ENCODE measurements at places on chromosomes 2 and 18. TPM values are rescaled to one million over a fixed set of nuclear protein-coding genes. Genes with fewer than 3 reads are reported as not detected.

The KLF11 gene
- 15.0 TPM for total RNA-seq

The SCTR gene
- not detected for total RNA-seq

The GREB1 gene
- 2.4 TPM for total RNA-seq

The CERKL gene
- not detected for total RNA-seq

The ANKRD44 gene
- 20.8 TPM for total RNA-seq

DNA sequence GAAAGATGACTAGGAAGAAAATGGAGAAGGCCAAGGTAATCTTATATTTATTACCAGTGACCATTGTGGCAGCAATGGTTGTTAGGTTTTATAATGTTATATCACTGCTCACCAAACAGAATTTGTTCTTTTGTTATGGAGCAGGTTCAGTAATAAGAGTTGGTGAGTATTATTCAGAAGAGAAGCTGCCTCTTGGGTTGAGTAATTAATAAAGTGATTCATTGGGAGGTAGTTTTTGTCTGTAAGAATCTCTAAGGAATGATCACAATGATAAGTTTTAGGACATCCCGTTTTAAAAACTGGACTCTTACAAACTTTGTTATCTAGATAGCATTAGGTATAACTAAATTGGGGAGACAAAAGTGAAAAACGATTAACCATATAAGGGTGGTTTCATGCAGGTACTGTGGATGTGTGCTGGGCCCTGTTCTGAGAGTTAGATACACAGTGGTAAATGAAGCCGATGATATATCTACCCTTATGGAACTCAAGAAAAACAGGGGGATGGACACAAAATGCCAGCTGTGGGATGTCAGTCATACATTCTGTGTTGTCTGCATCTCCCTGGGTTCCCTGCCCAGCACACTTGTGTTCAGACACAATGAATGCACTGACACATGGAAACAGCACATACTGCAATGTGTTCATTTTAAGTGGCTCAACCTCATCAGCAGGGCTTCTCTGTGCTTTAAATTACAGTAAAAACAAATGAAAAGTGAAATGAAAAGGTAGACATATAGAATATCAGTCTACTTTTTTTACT is 7.5 kb downstream of the MAP4K4 start:
- no peak for DNase-seq

DNA sequence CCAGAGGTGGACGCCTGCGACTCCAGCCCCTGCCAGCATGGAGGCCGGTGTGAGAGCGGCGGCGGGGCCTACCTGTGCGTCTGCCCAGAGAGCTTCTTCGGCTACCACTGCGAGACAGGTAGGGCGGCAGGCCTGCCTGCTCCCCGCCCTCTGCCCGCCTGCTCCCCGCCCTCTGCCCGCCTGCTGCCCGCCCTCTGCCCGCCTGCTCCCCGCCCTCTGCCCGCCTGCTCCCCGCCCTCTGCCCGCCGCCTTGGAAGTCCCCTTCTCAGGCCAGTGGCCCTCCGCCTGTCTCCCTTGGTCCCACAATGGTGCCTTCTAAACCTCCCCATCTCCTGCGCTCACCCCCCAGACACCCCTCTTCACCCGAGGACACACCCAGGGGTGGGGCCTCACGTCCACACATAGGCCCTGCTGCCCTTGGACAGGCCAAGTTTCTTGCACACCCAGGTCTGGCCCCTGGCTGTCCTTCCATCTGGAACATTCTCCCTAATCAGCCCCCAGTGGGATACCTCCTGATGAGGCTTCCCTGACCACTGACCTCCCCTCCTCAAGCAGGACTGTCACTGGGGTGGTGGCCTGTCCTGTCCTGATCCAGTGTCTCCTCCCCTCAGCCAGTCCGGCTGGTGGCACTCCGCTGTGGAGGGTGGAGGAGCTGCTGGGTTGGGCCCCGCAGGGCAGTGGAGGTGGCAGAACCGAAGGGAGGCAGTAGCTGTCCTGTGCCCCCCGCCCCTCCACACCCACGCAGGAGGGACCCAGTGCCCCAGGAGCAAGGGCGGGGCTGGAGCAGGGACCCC is 37.9 kb downstream of the MTERF4 start:
- DNase-seq, result no peak

DNA sequence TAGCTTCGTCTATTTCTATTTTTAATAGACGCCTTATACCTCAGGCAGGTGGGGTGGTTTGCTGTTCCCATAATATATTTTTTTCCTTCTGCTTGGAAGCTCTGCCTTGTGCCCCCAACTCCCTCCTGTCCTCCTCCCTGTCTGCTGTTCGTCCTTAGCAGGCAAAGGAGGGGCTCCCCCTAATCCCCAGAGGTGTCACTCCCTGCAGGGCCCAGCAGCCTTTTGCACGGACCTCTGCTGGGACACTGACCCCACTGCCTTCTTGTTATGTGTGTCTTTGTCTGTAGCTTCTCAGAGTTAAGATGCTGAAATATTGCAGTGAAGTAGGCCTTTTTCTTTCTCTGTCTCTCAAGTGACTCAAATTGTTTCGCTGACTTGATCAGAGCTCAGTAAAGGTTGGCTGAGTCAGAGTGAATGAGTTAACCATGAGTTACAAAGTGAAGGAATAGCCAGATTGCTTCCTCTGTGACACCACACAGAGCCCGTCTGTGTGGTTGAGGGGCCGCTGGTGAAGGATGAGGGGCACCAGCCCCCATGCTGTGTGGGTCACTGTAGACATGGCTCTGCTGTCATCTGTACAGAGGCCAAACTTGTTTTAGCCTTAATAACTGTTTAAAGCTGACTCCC is 47.7 kb downstream of the PRKCE start:
- DNase-seq, result no peak

- no peak for DNase-seq
Observed at GRCh38 chr18:74153377-74153776, 5.1 kb downstream of the TIMM21 start.

- no peak for DNase-seq
Observed at GRCh38 chr2:128734521-128735295, 416.0 kb upstream of the HS6ST1 start.

GRCh38 chr2:121634354-121635307 is 14.6 kb downstream of the CLASP1 start:
- DNase-seq, result no peak

DNA sequence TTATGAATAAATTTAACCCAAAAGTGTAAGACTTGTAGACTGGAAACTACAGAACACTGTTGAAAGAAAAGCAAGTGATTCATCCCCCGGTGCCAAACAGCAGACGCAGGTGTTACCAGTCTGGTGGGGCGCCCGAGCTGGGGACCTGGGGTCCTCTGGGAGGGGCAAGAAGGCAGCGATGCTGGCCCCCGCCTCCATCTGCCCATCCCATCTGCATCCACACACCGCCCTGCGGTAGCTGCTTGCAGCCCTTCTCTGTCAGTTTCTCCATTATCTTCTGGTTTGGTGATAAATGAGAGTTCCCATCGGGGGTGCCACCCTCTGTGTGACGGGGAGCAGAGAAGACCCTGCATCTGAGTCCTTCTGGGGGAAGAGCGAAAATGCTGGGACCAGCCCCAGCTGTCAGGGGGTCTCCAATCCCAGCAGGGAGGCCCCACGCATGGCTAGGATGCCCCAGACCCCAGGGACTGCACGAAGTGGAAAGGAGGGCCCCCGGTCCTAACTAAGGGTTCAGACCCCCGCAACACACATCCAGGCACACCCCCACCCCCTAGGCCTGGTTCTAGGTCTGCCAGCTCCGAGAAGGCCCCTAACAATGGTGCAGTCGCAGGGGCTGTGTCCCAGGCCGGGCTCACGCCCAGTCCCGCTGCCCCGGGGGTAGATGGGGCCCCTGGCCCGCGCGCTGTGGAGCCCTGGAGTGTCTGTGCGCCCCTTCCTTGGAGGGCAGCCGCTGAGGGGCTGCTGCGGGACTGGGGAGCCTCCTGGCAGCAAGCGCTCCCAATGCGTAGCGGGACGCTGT is 686 bp upstream of the RGPD8 start:
- no peak for DNase-seq

DNA sequence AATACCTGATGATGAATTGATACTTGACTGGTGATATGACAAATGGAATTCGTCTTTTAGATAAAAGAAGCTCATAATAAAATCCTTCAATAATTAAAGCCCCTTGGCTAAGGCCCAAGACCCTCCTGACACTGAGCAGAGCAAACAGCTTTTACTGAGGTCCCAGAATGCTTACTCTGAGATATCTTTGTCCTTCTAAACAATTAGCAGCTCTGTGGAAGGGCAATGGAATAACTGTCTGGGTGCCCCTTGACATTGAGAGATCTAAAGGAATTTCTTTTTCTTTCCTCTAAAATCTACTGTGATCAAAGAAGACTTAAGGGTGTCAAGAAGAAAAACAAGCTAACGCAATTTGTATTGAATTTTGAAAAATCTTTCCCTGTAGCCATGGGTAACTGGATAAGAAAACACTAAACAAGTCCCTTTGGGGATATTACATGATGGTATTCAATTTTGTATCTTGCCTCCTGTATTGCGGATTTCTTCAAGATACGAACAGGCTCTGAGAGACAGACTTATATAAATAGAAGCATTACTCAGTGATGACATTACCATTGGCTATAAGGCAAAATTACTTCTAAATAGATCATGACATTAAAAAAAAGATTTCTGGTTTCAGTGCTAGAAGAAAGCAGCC is 128.8 kb downstream of the MREG start:
- no peak for DNase-seq

- DNase-seq, result no peak
Observed at GRCh38 chr2:205731583-205731981, 49.3 kb downstream of the NRP2 start.

GRCh38 chr2:29056452-29056851 is 17.9 kb downstream of the PCARE start:
- DNase-seq, result no peak

DNA sequence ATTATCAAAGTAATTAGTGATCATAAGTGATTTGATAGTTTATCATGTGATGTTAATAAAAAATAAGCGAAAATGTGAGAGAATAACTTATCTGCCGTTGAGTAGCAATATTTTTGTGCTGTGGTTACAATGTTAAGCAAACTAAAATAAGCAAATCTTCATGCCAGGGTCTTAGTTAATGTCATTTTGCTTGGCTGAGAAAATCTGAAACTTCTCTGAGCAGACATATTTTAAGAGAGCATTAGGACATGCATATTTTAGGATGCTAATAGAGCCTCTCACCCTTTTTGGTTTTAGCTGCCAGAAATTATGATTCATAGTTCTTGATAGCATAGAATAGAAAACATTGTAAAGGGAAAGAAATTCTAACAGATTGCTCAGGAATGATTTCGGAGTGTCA is 233.5 kb upstream of the ZEB2 start:
- no peak for DNase-seq

Measured in NCI-H460 (cell line).